ENCODE measurements at places on chromosomes 2 and 18.

GRCh38 chr2:37604716-37605115, 66.7 kb downstream of the CDC42EP3 start:
- DNase-seq = no peak

GRCh38 chr18:6759579-6759978, 30.1 kb downstream of the ARHGAP28 start:
- DNase-seq = no peak

DNA sequence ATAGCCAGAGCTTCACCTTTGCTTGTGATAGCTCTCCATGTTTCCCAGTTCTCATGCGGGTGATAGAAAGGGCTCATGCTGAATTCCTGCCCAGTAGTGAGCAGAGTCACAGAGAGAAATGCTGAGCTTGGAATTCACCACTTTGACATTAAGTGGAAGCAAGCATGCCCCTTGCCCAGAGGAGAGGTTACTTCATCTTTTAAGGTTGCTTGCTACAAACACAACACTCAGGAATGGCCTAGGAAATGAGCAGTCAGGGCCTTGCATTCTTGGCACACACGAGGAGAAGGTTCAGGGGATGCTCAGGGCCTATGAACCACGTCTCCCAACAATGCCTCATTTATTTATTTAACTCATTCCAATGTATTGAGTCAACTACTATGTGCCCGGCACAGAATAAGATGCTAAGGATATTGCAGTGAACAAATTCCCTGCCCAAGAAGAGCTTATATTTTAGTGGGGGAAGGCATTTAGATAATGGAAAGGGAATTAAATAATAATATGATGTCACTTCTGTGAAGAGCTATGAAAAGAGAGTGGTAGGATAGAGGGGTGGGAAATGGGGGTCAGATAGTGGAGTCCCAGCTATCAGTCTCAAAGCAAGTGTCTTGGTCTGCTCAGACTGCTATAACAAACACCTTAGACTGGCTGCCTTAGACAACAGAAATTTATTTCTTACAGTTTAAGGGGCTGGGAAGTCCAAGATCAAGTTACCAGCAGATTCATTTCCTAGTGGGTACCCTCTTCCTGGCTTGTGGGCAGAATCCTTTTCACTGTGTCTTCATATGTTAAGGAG, 42.1 kb downstream of the DDX18 start:
- no peak for DNase-seq

DNA sequence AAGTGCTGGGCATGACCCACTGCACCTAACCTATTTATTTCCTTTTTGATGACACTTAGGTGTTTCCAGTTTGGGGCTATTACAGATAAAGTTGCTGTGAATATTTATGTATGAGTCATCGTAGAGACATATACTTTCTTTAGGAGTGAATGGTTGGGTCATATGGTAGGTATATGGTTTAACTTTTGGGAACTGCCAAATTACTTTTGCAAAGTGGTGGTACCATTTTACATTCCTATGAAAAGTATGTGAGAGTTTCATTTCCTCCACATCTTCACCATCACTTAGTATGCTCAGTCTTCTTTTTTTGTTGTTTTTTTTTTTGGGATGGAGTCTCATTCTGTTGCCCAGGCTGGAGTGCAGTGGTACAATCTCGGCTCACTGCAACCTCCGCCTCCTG, 56.1 kb downstream of the HNRNPLL start:
- DNase-seq = no peak

DNA sequence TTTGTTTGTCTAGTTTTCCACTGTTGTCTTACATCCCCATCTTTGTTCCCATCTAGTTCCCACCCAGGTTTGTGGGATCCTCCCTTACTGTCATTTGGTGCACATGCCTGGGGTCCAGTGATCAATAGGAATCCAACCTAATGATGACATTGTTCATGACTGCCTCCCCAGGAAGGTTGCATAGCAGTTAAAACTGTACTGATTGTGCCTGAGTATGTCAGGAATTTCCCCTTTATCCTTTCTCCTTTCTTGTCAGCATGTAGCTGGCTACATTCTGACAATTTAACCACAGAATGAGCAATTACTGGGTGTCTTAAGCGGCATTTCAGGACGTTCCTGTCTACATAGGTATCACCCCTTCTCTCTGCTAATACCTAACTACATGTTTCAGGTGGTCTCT, 653.0 kb downstream of the CNTNAP5 start:
- DNase-seq = no peak
